Dermis microvascular lymphatic vessel endothelial cell (primary cell): ENCODE measurements at places on chromosomes 3 and 15. TPM values are rescaled to one million over a fixed set of nuclear protein-coding genes. Genes with fewer than 3 reads are reported as not detected.

GRCh38 chr15:40934457-40934856 is 5.3 kb downstream of the DLL4 start:
- no peak for DNase-seq

GRCh38 chr3:54736459-54736858 is 191.4 kb downstream of the LRTM1 start:
- no peak for DNase-seq

DNA sequence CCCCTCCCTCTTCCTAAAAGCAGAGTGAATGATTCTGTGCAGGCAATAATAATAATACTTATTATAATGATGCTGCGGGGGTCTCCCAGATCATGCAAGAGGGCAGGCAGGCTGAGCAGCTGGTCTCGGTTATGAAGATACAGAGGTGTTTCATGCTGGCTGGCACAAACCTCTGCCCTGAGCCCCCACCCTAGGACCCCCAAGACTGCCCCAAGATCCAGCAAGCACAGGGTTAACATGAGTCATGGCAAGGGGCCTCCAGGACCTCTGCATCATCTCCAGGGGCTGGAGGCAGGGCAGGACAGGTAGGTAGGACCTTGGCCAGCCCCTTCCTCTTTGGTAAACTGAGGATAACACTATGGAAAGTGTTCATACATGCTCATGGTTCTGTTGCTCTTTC is 2.7 kb downstream of the MGLL start:
- no peak for DNase-seq

- DNase-seq: no peak
Measured at GRCh38 chr15:50107591-50108408, 11.2 kb downstream of the ATP8B4 start.

DNA sequence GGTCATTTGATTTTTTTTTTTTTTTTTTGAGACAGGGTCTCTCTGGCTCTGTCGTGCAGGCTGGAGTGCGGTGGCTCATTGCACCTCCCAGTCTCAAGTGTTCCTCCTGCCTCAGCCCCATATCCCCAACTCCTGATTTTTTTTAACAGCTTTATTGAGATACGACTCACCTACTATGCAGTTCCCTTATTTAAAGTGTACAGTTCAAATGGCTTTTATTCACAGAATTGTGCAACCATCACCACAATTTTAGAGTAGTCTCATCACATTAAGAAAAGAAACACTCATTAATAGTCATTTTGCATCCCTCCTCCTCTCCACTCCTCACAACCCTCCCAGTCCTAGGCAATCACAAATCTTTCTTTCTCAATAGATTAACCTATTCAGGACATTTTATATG is 1.9 kb upstream of the TRA2B start:
- DNase-seq: no peak

DNA sequence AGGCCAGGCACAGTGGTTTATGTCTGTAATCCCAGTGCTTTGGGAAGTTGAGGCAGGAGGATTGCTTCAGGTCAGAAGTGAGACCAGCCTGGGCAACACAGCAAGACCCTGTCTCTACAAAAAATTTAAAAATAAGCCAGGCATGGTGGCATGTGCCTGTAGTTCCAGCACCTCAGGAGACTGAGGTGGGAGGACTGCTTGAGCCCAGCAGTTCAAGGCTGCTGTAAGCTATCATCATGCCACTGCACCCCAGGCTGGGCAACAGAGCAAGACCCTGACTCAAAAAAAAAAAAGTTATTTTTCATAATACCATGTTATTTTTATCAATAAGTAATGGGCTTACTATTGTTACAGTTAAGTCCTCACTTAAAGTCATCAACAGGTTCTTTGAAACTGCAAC is 59.7 kb downstream of the SETD2 start:
- DNase-seq: no peak

DNA sequence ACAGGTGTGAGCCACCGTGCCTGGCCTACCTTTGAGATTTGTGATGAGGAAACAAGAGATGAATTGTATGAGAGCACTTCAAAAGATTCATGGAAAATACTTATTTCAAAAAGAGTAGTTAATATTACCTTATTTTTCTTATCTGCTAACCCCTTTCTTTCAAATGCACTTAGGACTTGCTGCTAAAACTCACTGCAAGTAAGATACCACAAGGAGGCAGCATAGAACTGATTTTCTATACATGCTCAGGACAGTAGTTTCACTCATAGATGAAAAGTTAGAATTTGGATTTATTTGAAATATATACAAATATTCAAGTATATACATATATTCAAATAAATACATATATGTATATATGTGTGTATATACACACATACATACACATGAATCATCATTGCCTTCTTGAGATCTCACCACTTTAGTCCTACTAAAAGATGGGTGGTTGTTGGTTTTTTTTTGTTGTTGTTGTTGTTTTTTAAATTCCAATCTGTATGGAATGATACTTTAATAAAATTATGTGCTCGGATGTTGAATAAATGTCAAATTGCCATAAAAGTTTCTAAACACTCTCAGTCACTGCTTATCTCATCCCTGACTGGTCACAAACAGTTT is 2.4 kb downstream of the CCNDBP1 start:
- peak; percentile 74 for DNase-seq

GRCh38 chr3:60752809-60753208 is 498.4 kb downstream of the FHIT start:
- no peak for DNase-seq

DNA sequence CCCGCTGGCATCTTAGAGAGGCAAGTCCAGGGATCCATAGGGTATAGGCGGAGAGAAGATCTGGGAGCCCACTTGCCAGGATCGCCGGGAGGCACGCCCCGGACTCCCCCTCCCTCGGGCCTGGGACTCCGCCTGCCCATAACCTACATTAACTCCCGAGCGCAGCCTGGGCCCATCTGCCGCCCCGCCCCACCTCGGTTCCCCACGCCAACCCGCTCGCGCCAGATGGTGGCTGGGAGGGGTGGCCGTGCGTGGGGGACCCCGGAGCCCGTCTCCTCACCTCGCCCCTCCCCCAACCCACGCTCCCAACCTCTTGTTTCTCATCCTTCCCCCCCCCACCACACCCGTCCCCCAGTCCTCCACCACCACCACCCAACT is 1.7 kb upstream of the DLL4 start:
- no peak for DNase-seq

- peak; percentile 38 for DNase-seq
Measured at GRCh38 chr3:45906681-45907407, 20.5 kb downstream of the CCR9 start.

DNA sequence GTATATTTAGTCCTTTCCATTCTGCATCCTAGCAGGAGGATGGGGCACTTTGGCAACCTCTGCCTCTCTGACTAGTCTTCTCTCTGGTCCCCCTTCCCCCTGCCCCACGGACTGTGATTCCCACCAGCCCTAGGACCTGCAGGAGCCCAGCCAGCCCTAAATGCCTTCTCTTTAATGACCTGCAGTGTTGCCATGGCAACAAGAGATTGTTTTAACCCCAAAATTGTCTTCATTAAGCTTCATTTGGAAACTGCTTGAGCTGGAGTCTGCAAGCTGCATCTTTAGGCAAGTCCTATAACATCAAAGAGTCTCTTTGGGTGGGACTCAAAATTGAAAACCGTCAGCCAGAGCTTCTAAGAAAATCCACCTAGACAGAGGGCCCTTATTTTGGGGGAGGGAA is 59.7 kb upstream of the ANKRD34C start:
- DNase-seq: no peak

DNA sequence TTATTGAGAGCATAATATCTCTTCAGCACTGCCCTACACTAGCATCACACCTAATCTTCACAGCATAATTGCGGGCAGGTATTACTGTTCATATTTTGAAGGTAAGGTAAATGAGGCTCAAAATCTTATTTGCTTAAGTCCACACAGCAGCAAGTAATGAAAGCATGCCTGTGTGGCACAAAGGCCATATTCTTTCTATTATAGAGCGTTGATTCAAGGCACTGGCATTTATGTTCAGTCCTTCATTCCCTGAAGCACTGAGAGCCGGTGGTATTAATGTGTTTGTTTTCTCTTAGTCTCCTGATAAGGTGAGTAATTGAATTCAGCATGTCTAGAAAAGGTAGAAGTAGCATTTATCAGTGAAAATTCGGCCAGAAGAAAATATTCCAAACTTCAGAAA is 231.2 kb downstream of the BBX start:
- no peak for DNase-seq

DNA sequence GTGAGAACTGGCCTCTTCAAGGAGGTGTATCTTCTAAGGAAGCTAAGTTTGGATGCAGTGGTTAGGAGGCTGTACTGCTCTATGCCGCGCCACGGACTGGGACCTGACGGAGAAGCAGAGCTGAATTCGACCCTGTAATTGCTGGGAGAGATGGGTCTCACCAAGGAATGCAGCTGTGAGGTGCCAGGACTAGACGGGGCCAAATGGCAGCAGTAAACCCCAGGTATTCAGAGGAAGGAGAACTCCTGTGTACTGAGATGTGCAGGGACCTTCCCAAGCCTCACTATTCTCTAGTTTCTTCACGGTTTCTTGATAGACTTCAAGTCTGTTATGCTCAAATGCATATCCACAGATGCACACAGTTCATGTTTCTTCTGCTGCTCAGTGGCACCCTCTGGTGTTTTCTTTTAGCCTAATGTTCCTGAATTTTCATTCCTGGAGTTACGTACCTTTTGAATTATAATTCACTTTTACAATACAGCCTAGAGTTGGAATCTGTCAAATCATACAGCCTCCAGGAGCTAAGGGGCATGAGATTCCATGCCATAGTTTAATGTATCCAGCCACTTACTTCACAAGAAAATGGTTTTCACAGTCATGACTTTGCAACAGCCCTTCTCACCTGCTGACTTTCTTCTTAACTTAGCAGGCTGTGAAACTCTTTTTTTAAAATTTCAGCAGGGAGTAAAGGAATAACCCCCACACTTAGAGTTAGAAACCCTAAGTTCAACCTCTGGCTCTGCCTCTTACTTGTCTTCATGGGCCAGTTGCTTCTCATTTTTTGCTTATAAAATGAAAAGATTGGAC is 61.8 kb downstream of the GLDN start:
- DNase-seq: peak; percentile 7

The MUC4 gene
- not detected in 2 replicates for total RNA-seq

The CDHR4 gene
- total RNA-seq: not detected in 2 replicates

The LRIG1 gene
- total RNA-seq: 35.3 and 59.8 TPM in 2 replicates

The NTRK3 gene
- total RNA-seq: not detected in 2 replicates

The ARHGEF26 gene
- 0.13 TPM in 2 replicates for total RNA-seq

The USF3 gene
- total RNA-seq: 4.9 and 5.7 TPM in 2 replicates

The ITPKA gene
- total RNA-seq: 0.25 and 0.90 TPM in 2 replicates
